Renal cortex interstitium (tissue), 15 donors: ENCODE measurements at places on chromosomes 5 and 9.

- DNase-seq, result no peak
Observed at GRCh38 chr9:71308454-71308853, 187.0 kb upstream of the TRPM3 start.

DNA sequence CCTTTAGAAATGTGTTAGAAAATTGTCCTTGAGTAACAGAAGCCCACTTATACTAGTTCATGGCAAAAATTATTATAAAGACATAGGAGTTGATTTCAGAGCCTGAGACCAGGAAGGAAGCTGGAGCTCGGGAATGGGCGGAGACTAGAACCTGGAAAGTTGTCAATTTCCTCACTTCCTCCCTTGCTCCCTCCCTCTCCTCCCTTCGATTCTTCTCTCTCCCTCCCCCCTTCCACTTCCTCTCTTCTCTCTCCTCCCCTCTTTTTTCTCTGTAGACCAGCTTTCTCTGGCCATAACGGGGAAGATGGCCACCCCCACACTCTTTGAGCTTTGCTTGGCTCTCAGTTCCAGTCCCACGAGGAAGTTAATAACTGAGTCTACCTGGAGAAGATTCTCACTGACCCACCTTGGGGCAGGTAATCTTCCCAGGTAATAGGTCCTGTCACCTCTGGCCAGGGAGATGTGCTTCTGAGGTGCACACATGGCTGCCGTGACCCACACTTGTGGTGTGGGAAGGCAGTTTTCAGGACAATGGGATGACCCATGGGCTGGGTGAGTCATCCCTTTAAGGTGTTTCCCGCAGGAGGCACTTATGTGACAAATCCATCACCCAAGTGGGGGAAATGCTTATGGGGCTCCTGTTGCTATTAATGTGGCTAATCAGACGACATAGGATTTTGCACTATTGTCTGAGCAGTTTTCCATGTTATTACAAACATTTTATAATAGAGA lies 78.7 kb downstream of the HSPA4 start:
- no peak for DNase-seq

DNA sequence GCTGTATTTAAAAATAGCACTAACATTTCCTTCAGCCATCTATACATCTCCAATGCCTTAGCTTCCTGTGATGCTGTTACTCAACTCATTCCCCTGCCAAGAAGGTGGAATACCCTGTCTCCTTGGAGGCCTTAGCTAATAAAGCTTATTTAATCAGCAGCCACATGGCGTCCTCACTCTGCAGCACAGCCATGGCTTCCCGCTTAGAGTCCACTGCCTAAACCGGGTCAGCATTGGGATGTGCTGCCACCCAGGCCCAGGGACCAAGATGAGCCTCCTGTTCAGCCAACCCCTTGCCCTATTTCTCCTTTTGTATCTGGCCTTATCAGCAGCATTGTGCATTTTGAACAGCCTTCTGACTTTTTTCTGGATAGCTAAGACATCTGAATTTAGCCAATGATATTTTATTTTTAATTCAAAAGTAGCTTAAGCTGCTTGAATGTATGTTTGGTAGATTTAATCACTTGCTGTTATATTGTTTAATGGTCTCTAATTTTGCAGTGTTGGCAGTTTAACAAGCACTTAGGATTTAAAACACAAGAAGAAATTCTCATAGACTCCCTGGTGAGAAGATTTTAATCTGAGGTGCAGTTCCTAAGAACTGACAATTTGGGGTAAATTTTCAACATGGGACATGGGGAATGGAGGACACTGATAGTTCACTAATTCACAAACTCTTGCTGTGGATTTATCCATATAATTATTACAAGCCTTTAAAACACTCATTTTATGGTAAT lies 113.0 kb downstream of the RPS23 start:
- DNase-seq, result no peak

DNA sequence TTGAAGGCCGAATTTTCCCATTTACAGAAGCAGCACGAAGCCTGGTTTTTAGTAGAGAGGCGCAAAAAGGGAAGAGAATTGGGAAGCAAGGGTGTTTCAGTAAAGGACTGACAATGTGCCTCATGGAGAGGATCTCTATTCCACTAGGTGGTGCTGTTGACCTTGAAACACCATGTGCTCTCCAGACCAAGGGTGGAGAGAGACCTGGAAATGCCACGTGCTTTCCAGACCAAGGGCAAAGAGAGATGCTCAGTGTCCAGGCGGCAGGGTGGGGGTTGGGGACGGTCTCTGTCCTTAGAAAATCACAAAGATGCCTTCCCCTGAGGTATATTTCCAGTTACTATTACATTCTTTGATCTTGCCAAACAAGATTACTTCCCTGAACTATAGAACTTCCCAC lies 425.3 kb downstream of the CSNK1G3 start:
- no peak for DNase-seq

- no peak for DNase-seq
Observed at GRCh38 chr5:82418608-82418950, 140.4 kb upstream of the RPS23 start.

DNA sequence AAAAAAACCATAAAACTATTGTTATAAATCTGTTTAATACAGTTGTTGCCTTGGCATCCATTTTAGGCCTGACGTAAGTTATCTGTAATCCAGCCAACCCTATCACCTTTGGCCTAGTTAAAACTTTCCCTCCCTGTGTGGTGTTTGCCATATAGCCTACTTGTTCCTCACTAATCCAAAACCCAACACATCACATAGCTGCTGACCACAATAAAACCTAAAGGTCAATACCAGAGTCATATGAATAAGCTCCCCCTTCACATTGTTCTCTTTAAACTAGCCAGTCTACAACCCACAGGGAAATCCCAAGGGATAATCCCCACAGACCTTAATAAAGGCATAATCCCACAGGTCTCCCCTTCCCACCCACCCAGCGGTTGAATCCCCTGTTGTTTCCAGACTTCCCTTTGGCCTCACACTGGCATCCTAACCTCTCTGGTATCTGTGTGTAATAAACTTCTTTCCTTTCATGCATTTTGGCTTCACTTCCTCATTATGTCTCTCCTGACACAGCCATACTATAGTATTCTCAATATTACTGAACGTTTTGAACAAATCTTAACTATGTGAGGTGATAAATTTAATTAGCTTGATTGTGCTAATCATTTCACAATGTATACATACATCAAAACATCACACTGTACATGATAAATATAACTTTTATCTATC lies 50.8 kb downstream of the DTWD2 start:
- no peak for DNase-seq

GRCh38 chr5:13859270-13860065 lies 85.0 kb downstream of the DNAH5 start:
- DNase-seq, result no peak

GRCh38 chr9:131091352-131091992 lies 4.9 kb upstream of the AIF1L start:
- no peak for DNase-seq

DNA sequence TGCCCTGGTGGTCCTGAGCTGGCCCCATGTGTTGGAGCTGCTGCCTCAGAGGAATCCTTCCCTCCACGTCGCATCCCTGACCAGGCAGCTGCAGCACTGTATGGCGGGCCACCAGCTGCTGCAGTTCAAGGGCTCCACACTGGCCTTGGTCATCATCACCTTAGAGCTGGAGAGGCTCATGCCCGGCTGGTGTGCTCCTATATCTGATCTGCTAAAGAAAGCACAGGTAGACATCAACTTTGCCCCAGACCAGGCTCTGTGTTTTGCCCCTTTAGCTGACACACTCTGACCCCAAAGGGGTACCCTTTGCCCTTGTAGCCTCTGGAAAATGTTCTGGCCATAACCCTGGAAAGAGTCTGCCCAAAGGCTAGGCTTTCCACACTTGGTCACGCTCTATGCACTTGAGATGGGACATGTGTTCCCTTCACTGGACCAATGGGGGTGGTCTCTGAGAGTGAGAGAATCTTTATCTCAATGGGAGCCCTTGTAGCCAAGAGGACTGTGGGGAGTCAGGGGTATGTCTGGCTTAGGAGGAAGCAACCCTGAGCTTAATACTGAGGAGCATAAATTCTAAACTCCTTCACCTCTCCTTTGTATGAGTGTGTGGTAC lies 4.8 kb downstream of the CCNI2 start:
- no peak for DNase-seq

GRCh38 chr5:112883192-112883591 lies 22.1 kb downstream of the SRP19 start:
- no peak for DNase-seq

GRCh38 chr9:103203172-103203571 lies 208.0 kb downstream of the CYLC2 start:
- DNase-seq, result no peak

- no peak for DNase-seq
Observed at GRCh38 chr5:60649288-60649917, 50.6 kb downstream of the DEPDC1B start.

- peak; percentile 93 for DNase-seq
Observed at GRCh38 chr9:128098297-128099230, 29.0 kb downstream of the PTGES2 start.
